ENCODE measurements at places on chromosomes 4 and X.

- DNase-seq: no peak
These were observed 11.6 kb downstream of the ARMCX5 start for GRCh38 chrX:102610905-102611304.

GRCh38 chr4:10007436-10007740 is 13.9 kb downstream of the SLC2A9 start:
- DNase-seq: no peak

GRCh38 chr4:90419124-90419711 is 292.0 kb downstream of the CCSER1 start:
- no peak for DNase-seq

DNA sequence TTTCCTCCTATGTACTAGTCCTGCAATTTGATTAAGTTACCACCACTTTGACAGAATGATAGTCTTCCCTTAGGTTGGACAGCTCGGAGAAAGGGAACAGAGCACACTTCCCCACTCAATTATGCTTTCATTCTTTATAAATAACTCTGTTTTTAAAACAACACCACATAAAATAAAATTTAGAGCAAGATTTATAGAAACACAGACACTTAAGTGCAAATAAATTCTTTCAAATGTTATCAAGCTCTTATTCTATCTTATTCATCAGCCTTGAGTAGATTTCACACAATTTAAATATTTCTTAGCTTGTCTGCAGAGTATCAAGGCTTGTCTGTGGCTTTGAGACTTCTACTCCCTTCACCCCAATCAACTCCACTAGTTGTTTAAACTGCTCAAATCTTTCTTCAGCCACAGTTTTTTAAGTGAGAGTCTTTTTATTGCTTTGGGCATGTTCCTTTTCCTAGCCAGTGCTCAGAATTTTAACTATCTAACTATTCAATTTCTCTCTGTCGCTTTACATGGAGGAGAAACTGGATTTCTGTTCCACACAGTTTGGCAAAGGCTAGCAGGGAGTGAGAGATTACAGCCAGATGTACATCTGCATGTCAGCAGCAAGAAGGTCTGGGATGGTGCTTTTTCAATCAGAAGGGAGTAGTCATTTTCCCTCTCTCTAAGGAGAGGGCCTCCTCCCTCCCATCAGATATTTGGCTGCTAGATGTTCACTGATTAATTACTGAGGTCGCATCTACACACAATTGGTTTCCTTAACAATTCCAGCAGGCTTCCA is 53.1 kb upstream of the PLAC1 start:
- no peak for DNase-seq

All from Peyer's patch (tissue), 4 donors.